ENCODE measurements at places on chromosomes 11 and 22.

DNA sequence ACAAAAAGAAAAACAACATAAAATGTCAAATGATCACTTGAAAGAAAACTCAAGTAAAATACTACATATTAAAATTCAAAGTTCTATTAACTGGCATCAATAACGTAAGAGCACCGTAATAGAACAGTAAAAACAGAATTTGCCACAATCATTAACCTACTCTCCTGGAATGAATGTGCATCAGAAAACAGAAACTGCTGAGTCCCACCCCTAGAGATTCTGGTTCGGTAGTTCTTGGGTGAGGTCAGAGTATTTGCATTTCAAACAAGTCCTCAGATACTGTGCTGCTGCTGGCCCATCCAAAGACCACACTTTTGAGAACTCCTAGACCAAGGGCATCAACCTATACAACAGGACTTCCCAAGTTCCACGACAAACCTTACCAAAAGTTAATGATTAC, 23.5 kb downstream of the PITPNB start:
- no peak for DNase-seq

- no peak for DNase-seq
Observed at GRCh38 chr11:43573233-43573632, 107.3 kb upstream of the HSD17B12 start.

DNA sequence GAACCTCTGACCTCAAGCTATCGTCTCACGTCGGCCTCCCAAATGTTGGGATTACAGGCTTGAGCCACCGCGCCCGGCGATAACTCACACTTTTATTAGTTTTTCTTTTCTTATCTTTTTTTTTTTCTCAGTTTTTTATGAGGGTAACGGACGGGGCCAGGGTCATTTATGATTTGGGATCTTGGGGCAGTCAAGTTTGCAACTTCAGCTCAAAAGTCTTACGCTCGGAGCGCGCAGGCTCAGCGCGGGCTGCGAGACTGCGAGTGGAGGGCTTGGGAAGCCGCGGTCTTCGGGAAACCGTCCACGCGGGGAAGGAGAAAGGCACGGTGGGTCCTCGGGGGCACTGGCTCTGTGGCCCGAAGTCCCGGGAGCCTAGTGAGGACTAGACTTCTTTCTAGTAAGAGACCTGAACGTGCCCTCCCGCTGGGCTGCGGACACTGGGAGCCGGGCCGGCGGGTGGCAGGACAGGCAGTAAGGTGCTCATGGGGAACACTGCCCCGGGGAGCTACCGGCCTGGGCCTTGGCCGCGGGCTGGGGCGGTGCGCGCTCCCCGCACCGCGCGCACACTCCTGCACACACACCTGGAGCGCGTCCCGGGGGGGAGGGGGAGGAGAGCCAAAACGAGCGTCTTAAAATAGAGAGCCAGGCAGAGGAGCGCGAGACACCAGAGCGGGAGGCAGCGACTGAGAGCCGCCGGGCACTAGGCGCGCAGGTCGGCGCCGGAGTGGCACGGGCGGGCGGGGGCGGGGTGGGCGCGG, 476 bp upstream of the BARX2 start:
- peak; percentile 56 for DNase-seq

GRCh38 chr11:67998150-67999045, 5.5 kb downstream of the UNC93B1 start:
- DNase-seq = no peak

DNA sequence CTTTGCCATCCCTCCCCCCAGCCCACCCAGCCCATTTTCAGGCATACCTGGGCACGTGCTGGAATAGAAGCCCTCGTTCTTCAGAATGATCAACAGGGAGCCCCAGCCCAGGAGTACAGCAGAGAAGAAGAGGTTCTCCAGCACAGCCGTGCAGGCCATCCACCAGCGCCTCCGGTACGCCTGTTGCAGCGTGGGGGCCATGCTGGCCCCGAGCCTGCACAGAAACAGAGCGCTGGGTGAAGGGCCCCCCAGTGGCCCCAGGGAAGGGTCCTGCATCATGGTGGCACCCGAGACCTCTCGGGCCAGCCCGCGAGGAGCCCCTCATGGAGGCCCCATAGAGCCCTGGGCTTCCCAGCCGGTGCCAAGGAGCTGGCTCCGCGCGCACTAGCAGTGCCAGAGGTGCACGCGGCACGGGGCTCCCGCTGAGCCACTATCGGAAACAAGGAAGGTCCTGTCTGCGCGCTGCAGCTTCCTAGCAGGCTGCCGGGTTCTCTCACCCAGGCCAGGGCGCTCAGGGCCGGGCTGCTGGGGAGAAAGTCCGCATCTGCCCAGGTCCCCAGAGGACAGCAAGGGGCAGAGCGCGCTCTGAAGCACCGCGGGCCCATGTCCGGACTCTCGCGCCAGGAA, 1.5 kb downstream of the SLC43A1 start:
- DNase-seq = peak; percentile 72

DNA sequence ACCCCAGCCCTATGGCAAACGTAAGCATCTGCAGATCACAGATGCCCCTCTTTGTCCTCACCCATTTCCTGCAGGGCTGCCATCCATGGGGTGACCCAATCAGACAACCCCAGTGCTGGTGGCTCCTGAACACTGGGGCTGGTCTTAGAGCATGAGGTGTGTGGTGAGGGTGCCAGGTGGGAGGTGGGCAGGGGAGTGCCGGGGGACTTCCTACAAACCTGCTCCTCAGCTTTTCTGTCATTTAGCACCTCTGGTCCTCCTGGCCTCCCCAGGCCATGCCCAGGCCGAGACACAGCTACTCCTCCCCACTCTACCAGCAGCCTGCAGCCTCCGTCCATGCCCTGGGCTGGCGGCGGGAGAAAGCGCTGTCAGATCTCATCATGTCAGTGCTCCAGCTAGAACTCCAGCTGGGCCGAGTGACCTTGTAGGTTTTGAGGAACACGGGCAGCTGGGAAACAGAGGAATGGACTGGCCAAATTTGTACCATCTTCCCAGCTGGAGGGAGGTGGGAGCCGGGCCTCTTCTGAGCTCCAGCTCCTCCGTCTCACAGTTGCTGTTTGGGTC, 157.7 kb upstream of the NECTIN1 start:
- DNase-seq = no peak

GRCh38 chr11:45454917-45455401, 168.8 kb upstream of the SYT13 start:
- DNase-seq = no peak

DNA sequence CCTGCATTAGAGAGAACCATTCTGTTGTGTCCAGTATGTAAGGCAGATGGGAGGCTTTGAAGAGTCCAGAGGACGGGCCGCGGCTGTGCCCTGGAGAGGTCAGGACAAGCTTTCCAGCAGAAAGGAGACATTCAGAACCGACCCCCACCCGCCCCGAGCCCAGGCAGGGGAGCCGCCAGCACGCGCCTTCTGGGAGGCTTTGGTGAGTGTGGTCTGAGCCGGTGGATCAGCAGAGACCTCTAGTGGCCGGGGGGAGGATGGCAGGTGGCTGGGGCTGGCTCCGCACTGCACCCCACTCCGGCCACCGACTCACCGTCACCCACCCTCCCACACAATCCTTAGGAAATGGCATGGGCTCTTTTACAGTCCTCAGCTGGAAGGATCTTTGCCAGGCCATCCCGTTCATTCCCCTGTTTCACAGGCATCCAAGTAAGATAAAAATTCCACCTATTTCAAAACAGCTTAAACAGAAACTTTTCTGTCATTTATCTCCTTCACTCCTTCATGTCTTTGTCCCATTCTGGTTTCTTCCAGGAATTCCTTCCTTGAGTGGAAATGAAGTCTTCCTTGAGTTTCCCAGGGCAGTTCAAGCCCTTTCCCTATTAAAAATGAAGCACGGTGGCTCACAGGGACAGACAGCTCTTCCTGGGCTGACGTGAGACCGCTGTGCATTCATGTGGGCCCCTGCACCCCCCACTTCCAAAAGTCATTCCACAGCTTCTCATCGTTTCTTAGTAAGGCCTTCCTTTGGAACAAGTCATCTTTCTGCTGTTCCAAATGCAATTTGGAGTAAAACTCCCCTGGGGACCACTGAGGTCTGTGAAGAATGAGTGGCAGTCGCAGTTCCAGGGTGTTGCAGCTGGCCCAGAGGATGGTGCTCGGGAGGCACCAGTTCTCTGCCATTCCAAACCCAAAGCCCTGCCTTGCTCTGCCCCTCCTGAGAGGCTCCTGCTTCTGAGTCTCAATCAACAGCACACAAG, 91.0 kb downstream of the FEZ1 start:
- peak; percentile 72 for DNase-seq

GRCh38 chr11:43738600-43739409, 58.3 kb downstream of the HSD17B12 start:
- no peak for DNase-seq

GRCh38 chr11:71103266-71103665, 149.1 kb downstream of the SHANK2 start:
- no peak for DNase-seq

DNA sequence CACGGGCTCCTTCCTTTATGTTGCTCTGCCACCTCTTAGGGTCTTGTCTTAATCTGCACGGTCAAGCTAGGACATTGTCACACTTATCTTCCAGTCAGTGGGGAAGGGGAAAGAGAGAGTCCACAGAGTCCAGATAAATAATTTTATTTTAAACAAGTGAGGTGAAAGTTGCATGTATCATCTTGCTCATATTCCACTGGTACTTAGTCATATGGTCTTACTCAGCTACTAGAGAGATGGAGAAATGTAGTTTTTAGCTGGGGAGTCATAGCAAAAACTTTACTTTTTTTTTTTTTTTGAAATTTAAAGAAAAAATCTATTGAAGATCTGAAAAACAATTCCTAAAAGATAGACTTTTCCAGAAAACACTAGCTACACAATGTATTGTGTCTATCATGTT, 29.0 kb downstream of the PDE3B start:
- no peak for DNase-seq

DNA sequence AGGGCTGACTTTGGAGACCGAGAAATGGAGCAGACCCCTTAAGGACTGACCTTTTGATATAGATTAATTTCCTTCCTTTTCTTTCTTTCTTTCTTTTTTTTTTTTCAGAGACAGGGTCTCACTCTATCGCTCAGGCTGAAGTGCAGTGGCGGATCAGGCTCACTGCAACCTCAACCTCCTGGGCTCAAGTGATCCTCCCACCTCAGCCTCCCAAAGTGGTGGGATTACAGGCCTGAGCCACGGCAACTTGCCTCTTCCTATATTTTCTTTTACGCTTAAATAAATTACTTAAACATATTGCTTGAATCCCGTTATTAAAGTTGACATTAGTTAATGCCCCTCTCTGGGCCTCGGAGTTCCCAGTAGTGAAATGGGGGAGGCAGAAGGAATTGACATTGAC, 350 bp upstream of the KCTD14 start:
- DNase-seq = no peak

GRCh38 chr22:42811459-42811858, 45.6 kb downstream of the ARFGAP3 start:
- no peak for DNase-seq

DNA sequence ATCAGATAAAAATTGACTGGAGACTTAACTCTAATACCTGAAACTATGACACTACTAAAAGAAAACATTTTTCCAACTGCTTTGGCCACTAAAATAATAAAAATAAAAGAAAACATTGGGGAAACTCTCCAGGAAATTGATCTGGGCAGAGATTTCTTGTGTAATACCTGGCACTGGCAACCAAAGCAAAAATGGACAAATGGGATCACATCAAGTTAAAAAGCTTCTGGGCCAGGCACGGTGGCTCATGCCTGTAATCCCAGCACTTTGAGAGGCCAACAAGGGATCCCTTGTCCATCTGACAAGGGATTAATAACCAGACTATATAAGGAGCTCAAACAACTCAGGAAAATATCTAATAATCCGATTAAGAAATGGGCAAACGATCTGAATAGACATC, 64.6 kb upstream of the RAB1B start:
- DNase-seq = no peak

- DNase-seq = no peak
Observed at GRCh38 chr11:112176077-112176476, 765 bp downstream of the BCO2 start.

- no peak for DNase-seq
Observed at GRCh38 chr22:39236321-39237317, 8.2 kb downstream of the PDGFB start.

DNA sequence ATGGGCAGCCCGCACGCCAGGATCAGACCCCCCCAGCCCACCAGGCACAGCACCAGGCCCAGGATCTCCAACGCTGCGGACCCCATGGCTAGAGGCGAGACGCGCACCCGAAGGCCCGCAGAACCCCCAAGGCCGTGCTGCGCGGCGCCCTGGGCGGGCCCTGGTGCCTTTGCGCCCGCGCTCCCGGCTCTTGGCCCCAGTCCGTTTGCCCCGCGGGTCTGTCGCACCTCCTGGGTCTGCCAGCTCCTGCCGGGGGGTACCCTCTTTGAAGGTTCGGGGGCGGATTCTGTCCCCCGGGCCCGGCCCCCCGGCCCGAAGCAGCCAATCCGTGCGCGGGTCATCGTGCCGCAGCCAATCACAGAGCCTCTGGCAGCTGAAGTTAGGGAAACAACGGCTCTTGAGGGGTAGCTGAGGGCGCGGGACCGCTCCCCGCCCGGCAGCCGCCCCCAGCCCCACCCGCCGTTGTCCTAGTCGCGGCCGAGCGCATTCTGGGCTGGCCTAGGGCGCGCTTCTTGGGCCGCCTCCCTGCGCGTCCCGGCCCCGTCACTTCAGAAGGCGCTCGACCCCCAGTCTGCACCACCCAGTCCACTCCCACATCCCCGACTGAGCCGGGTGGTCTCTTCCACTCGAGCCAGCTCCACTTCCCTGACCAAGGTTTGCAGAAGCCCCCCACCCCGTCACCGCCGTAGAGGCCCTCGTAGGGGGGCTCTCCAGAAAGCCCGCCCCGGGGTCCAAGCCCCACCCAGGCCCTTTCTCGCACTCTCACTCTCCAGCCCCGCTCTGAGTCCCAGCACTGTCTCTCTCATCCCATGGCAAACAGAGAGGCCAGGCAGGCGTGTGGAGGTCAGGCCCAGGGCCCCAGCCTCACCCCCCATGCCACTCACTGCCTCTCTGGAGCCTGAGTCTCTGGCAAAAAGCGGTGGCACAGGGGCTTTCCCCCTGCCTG, at the start of gene CLDN5:
TSS of gene CLDN5 (minus strand) at position 241 of the 946 bp plus-strand sequence. CDS start at position 86, 155 bp downstream.
- no peak for DNase-seq

DNA sequence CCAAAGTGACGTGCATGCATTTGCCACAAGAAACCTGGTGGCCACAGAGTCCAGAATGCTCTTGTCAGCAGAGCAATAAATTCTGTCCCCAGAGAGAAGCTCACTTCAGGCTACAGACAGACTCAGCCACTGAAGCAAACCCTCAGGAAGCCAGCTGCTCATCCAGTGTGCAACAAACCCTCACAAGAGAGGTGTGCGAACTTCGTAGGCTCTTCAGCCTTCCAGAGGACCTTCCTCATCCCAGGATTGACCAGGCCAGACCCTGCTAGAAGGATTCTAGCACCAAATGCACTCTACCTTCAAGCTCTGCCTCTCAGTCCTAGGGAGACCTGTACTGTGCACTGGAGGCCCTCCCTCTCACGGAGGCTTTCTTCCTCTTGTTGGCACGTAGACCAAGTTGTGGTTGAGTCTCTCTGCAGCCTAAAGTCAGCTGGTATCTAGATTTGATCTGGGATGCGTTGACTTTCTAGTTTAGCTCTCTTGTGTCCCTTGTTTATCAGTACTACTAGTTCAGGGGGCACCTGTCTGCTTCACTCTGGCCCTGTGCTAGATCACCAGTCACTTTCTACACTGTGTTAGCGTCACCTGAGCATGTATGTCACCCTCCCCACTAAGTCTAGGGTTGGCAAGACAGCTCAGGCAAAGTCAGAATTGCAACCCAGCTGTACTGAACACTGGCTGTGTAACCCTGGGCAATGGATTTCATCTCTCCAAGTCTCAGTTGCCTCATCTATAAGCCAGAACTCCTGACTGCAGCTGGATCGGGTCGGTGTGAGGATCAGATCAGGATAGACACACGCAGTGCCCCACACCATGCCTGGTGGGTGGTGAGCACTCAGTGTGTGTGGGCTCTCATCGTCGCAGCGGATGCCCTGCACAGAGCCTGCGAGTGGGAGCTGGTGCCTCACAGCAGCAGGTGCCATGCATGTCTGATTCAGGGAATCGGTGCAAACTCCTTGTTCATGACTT, 22.1 kb upstream of the TMPRSS13 start:
- DNase-seq = no peak
